Purkinje cell (primary cell): ENCODE measurements at places on chromosomes 7 and 10. TPM values are rescaled to one million over a fixed set of nuclear protein-coding genes. Genes with fewer than 3 reads are reported as not detected.

FBXO24 gene
- polyA plus RNA-seq, result not detected in 2 replicates

CALHM1 gene
- 0.40 TPM in 1 of 2 replicates, not detected in the other for polyA plus RNA-seq

CCDC3 gene
- polyA plus RNA-seq, result 1.6 and 4.1 TPM in 2 replicates

UCMA gene
- not detected in 2 replicates for polyA plus RNA-seq

TEX36 gene
- not detected in 2 replicates for polyA plus RNA-seq

KCNIP2 gene
- polyA plus RNA-seq, result 1.3 and 3.6 TPM in 2 replicates

CUZD1 gene
- 0.66 TPM in 1 of 2 replicates, not detected in the other for polyA plus RNA-seq

HTR7 gene
- polyA plus RNA-seq, result 3.1 and 3.6 TPM in 2 replicates

GPR15LG gene
- not detected in 2 replicates for polyA plus RNA-seq

CPVL gene
- polyA plus RNA-seq, result not detected in 2 replicates

ENKUR gene
- polyA plus RNA-seq, result 7.7 and 8.3 TPM in 2 replicates

C10orf143 gene
- 0.17 and 0.32 TPM in 2 replicates for polyA plus RNA-seq

IKZF1 gene
- polyA plus RNA-seq, result not detected in 2 replicates

CNPY1 gene
- 3.8 and 13.5 TPM in 2 replicates for polyA plus RNA-seq

SYT15 gene
- 0.32 and 0.81 TPM in 2 replicates for polyA plus RNA-seq

AP4M1 gene
- polyA plus RNA-seq, result 1.2 and 1.5 TPM in 2 replicates

GPC2 gene
- polyA plus RNA-seq, result not detected in 2 replicates

ZCCHC24 gene
- polyA plus RNA-seq, result 2.1 and 3.5 TPM in 2 replicates

MMRN2 gene
- 0.46 and 0.52 TPM in 2 replicates for polyA plus RNA-seq

NDUFA5 gene
- polyA plus RNA-seq, result 1,264 and 1,364 TPM in 2 replicates

CTTNBP2 gene
- polyA plus RNA-seq, result 142 and 156 TPM in 2 replicates

NKX1-2 gene
- 0.16 TPM in 1 of 2 replicates, not detected in the other for polyA plus RNA-seq

LIPA gene
- 33.1 and 50.0 TPM in 2 replicates for polyA plus RNA-seq

RGR gene
- 3.0 and 5.1 TPM in 2 replicates for polyA plus RNA-seq

ZNF488 gene
- polyA plus RNA-seq, result not detected in 2 replicates

HOXA3 gene
- polyA plus RNA-seq, result not detected in 2 replicates

NPY4R2 gene
- not detected in 2 replicates for polyA plus RNA-seq

GCC1 gene
- polyA plus RNA-seq, result 1.2 and 1.7 TPM in 2 replicates

UTF1 gene
- polyA plus RNA-seq, result not detected in 2 replicates

STOX1 gene
- 5.8 and 9.3 TPM in 2 replicates for polyA plus RNA-seq

GIMAP1 gene
- polyA plus RNA-seq, result not detected in 2 replicates

TBX20 gene
- polyA plus RNA-seq, result not detected in 2 replicates

PAX4 gene
- polyA plus RNA-seq, result not detected in 2 replicates

AKR1C4 gene
- not detected in 2 replicates for polyA plus RNA-seq

PTTG1IP2 gene
- polyA plus RNA-seq, result 1.3 TPM in 1 of 2 replicates, not detected in the other

PSD gene
- 1.1 and 1.7 TPM in 2 replicates for polyA plus RNA-seq

FAM53B gene
- polyA plus RNA-seq, result 0.08 and 0.31 TPM in 2 replicates

CFTR gene
- polyA plus RNA-seq, result 1.6 TPM in 1 of 2 replicates, not detected in the other

OPN1SW gene
- 0.97 and 2.2 TPM in 2 replicates for polyA plus RNA-seq

SLC16A12 gene
- polyA plus RNA-seq, result not detected in 2 replicates

TBATA gene
- polyA plus RNA-seq, result not detected in 2 replicates

RADIL gene
- 0.32 and 0.52 TPM in 2 replicates for polyA plus RNA-seq

CPA5 gene
- not detected in 2 replicates for polyA plus RNA-seq

NEUROG3 gene
- not detected in 2 replicates for polyA plus RNA-seq

MYL10 gene
- polyA plus RNA-seq, result not detected in 2 replicates

HYCC1 gene
- 3.7 and 12.9 TPM in 2 replicates for polyA plus RNA-seq
